ENCODE measurements at places on chromosomes 7 and 10.

- no peak for ATAC-seq
Observed at GRCh38 chr7:128737867-128738385, 1.2 kb upstream of the CALU start.

DNA sequence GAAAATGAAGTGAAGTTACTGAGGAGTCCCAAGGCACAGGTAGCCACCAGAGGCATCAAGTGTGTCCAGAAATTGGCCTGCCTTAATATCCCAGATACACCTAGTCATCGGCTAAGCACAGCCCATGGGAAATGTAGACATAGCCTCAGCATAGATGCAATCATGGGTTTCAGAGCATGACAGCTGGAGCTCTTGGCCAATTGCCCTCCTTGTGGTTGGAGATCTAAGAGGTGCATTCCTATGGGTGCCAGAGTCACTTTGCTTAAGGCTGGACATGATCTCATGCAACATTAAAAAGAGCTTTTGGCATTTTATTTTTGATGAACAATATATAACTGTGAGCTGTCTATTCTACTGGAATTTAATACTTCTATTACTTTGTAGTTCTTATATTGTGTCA lies 758.0 kb upstream of the LRRTM3 start:
- no peak for ATAC-seq

DNA sequence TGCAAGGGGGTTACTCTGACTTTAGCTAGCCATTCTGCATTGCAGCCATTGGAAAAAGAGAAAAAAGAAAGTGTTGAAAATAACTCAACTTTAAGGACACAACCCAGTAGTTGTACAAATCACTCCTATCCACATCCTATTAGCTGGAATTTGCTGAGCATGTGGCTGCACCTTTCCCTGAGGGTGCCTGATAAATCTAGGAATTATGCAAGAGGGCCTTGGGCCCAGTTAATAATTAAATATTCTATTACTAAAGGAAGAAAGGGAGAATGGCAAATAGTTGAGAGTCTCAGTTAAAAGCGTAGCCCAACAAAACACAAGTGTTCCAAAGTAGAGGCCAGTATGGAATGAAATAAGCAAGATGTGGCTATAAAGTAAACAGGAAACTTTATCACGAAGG lies 200.9 kb upstream of the CNTNAP2 start:
- ATAC-seq: no peak

DNA sequence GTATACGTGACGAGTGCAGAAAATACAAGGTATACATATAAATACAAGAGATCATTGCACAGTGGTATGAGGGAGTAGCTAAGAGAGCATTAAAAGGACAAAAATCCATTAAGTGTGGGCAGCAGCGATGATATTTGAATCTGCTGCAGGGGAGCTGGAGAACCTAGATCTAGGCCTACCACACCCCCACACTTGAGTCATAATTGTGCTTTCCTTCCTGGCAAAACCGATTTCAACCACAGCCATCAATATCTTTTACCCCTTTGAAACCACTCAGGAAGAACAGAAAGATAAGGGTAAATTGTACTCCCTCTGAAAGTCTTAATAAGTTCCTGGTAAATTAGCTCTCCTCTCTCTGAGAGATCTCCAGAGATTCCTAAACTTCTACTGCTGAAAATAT lies 345.0 kb downstream of the SORCS1 start:
- ATAC-seq: no peak

- no peak for ATAC-seq
Observed at GRCh38 chr7:42035210-42035609, 201.8 kb downstream of the GLI3 start.

DNA sequence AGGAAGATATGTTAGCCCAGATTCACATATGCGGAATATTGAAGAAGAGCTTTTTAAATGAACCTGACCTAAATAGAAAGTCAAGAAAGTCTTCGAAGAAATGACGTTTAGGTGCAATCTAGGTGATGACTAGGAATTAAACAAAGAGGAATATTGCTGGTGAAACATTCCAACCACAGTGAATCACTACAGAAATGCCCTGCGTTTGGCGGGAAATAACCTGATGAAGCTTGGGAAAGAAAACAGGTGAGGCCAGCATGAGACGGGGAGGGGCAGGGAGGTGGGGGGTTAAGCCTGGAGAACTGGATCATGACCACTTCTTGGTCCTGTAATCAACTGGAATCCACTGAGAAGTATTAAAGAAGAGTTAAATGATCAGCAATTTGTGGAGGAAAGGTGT lies 299.4 kb upstream of the VSTM2A start:
- ATAC-seq: no peak

DNA sequence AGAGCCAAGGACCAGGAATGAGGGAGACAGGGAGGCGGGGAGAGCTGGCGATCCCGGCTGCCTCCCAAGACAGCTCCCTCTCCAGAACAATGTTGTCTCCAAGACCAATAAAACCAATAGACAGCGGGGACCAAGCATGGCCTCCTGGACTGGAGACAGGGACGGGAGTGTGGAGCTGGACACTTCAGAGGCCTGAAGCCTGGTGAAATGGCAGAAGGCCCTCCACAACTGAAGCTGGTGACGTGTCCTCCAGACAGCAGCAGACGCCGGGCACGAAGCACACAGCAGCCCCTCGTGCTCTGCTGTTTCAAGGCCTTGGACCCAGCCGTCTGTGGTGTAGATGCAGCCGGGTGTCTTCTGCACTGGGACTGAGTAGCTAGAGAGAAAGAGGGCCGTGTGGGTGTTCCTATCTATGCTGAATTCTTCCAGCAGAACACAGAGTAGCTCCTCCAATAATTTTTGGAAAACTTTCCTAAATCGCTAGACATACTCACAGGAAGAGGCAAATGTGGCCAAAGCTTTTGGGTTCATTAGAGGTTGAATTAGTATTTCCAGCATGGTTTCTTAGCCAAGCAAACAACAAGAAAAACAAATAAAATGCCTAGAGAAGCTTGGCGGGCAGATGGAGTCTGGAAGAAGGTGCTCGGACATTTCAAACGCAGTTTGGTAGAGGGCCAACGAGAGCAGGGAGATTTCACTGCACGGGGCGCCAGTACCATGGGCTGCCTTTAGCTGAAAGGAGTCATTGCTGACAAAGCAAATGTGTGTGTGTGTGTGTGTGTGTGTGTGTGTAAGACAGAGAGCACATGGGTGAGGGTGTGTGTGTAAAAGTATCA lies 570.4 kb downstream of the TCERG1L start:
- no peak for ATAC-seq

DNA sequence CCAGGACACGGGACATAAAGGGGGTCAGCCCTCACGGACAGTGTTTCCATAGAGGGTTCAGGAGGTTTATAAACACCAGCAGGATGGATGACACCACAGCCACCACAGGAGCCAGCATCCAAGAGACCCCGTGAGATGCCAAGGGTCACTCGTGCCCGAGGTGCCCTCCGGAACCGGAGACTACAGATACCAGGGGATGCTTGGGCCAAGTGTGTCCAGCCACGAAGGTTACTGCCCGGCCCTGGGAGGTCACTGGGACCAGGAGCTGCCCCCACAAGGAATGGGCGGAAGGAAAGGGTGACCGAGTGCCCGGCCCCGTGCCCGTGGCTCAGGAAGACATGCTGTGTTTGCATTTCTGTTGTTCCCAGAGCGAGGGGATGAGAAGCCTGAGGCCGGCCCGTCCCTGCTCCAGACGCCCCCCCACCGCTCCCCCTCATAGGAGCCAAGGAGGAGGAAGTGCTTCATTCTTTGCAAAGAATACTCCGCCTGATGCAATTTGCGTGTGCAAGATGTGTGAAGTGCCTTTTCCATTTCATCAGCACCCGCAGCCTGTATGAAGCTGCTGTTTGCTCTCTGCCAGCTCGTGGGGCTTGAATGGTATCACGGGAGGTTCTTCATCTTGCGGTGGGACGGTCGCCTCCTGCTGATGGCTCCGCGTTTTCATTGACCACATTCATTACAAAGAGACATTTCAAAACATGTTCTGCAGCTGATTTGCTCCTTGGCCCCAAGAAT lies 176.4 kb downstream of the ELFN1 start:
- ATAC-seq: no peak

GRCh38 chr10:16673443-16673842 lies 143.8 kb downstream of the RSU1 start:
- no peak for ATAC-seq

- no peak for ATAC-seq
Observed at GRCh38 chr10:662686-663465, 26.6 kb downstream of the DIP2C start.

DNA sequence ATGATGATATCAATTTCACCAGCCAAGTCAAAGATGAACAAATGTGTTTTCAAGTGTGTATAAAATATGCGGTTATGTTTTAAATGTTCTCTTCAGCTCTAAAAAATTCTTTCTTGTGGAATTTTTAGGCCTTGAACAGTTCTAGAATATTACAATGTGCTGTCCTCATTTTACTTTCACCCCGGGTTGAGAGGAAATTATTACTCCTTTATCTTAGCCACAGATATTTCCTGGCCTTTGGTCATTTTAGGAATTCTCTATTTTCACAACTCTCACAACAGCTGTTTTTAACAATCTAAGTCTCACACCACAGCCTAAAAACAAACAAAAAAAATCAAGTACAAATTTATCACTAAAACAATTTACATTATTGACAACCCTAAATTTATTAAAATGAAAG lies 112.2 kb upstream of the HGF start:
- ATAC-seq: no peak

GRCh38 chr7:117902314-117902889 lies 29.2 kb upstream of the CTTNBP2 start:
- ATAC-seq: no peak

DNA sequence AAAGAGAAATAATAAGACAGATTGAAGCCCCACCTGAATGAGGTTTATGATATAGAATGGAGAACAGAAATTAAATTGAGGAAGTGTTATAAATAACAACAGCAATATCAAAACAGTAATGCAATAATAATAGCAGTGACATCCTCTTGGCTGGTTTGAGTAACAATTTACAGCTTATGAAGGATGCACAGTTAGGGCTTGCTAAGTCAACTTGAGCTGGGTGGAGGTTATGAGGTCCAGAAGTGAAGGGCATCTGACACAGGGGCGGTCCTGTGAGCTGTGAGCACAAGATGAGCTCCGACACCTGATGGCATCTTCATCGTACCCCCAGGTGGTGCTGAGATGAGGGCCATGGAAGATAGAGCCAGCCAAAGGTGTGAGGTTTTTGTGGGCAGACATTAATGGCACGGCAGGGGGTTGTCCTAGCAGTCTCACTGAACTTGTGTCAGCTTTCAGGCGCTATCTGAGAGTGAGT lies 30.5 kb downstream of the ARHGAP22 start:
- ATAC-seq: no peak

- ATAC-seq: no peak
Observed at GRCh38 chr10:37739181-37739580, 118.2 kb downstream of the ZNF248 start.

DNA sequence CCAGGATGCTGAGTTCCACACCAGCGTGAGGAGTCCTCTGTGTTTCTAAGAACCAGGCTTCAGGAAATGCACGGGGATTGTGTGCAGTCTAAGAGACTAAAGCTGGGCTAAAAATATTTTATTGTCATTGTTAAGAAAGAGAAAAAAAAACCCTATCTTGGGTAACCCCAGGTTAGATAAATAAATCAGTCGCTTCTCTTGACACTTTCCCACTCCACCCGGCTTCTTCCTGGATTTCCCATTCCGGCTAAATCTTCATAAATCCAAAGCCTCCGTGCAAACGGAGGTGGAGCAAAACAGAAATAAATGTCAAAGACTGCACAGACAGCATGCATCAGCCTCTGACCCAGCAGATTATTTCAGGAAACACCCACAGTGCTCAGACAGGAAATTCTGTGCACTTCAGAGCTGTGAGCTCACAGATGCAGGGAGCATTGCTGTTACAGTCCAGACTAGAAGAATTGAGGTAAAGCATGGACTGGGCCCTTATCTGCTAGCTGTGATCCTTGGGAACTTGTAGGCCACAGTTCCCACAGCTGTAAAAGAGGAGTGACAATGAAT lies 44.8 kb upstream of the GRID1 start:
- ATAC-seq: peak; percentile 78

DNA sequence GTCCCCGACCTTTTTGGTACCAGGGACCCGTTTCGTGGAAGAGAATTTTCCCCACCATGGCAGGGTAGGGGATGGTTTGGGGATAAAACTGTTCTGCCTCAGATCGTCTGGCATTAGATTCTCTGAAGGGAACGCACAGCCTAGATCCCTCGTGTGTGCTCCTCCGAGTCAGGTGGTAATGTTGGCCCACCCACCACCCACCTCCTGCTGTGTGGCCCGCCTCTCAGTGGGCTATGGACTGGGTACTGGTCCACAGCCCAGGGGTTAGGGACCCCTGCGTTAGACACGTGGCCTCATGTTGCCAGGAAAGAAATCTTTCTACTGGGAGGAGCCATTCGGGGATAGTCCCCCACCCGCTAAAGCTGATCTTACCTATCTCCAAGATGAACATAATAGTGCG lies 27.0 kb downstream of the PFKFB3 start:
- ATAC-seq: no peak

- no peak for ATAC-seq
Observed at GRCh38 chr10:12849319-12850181, 152.0 kb downstream of the CCDC3 start.

GRCh38 chr10:105207476-105207995 lies 566.4 kb downstream of the SORCS3 start:
- ATAC-seq: no peak

DNA sequence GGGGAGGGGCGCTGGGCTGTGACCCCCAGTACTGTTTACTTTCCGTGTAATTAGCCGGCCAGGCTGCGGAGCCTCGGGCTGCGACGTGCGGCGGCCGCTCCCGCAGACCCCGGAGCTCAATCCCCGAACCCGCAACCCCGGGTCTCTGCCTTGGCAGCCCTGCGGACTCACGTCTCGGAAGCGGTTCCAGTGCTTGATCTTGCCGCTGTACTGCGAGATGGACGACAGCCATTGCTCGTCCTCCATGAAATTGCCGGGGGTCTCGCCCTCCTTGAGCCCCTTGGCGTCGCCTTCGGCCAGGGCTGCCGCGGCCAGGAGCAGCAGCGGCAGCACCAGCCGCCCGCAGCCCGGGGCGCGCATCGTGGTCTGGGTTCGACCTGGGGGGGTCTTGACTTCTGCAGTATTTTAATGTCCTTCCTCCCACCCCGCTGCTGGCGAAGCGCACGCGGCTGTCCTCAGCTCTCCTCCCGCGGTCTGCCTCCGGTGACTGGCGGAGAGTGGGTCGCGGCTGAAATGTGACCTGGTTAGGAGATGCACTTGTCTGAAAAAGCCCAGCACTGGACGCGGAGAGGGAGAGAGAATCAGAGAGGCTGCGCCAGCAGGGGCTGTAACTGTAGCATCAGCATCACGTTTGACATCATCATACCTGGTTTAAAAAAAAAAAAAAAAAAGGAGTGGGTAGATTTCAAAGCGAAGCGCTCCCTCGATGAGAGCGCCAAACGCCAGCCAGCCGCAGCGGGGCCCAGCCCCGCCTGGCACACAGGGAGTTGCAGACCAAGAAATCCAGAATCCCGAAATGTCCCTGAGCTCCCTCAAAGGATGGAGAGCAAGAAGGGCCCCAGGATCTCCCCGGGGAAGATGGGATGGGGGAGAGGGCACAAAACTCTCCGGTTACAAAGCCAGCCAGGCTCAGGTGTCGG lies at the start of gene SPOCK2:
Gene SPOCK2 (minus strand): TSS at position 583 of the 920 bp plus-strand sequence. CDS start 223 bp downstream, at position 360.
- ATAC-seq: peak; percentile 64

- peak; percentile 6 for ATAC-seq
Observed at GRCh38 chr10:14603534-14604102, 171.1 kb downstream of the FAM107B start.
